ENCODE measurements at places on chromosomes 13 and 19. TPM values are rescaled to one million over a fixed set of nuclear protein-coding genes. Genes with fewer than 3 reads are reported as not detected.

GRCh38 chr19:12494260-12494860 is 9.7 kb upstream of the ZNF709 start:
- no peak for DNase-seq

LYPD5 gene
- 6.2 TPM for total RNA-seq

NLRP5 gene
- 0.98 TPM for total RNA-seq

DNA sequence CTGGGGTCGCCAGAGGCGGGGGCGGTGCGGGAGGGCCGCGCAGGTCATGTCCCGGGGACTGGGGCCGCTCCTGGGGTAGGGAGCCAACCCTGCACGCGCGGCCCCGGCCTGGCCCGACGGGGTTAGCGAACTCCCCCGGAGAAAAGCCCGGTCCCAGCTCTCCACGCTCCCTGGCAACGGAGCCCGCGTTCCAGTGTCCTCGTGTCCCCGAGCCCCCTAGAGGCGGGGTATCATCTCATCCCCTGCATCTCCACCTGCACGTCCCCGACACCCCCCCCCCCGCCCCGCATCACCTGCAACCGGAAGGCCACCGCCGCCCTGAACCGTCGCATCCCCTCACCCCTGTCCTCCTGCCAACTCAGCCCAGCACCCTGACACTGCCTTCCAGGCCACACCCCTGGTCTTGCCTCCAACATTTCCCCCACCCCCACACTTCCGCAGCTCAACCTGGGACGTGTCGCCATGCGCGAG is 2.7 kb downstream of the WDR88 start:
- no peak for DNase-seq

ZIK1 gene
- total RNA-seq: 2.2 TPM

Data from breast epithelium (tissue), 4 donors.